ENCODE measurements at places on chromosomes 7 and 10.

DNA sequence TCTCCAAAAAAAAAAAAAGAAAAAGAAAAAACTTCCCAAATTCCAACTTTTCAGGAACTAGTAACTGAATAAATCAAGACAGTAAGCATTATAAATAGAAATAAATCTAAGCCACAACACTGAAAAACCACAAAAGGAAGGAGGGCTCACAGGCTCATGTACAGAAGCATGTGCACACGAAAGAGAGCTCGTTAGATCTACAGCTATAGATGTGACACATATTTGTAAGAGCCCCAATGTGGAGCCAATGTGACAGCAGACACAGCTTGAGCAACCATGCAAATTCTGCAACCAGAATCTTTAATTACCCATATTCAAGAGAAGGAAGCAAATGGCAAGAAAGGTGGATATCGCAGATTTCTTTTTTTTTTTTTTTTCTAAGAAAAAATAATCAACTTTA is 94.7 kb downstream of the SORBS1 start:
- DNase-seq: no peak

DNA sequence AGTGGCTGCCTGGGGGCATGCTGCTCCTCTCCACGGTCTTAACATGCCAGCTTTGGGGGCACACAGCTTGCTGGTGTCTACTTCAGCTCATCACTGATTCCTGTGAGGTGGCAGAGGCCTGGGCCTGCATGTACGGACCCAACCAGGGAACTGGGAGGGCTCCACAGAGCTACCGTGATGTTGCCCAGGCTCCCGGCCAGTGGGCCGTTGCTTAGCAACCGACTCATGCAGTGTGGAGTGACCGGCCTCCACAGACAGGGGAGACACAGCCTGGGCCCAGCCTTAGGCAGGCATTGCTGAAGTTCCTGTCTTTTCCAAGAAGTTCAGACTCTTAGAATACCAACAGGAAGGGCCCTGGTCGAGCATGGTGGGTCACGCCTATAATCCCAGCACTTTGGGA is 25.8 kb upstream of the SH2B2 start:
- no peak for DNase-seq

DNA sequence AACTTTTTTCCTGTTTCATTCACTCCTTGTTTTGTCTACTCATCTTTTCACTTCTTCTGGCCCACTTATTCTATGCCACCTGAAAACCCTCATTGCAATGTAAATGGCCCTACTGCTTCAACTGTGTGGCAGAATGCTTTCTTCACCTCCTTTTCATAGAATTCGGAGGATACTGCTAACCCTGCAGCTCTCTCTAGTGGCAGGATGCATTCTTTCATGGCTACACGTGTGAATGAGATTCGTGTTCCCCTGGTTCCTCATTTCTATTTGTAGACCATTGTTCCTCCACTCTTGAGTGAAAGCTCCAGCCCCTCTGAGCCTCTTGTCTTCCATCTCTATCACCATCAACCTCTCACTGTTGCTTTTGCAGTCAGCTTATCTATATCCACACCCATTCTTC is 20.9 kb upstream of the CYP26C1 start:
- peak; percentile 63 for DNase-seq

DNA sequence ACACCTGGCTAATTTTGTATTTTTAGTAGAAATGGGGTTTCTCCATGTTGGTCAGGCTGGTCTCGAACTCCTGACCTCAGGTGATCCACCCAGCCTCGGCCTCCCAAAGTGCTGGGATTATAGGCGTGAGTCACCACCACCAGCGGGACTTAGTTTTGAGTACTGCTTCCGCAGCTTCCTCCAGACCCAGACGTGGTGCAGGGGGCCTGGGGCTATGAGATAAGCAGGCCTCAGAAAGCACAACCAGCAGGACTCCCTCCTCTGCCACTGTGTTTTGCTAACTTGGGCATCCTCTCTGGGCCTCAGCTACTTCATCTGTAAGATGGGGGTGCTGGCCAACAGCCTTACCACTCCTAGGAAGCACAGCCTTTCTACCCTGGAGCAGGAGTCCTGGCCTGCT is 37.8 kb downstream of the GOLGA7B start:
- no peak for DNase-seq

- DNase-seq: no peak
Observed at GRCh38 chr7:37225285-37225969, 223.2 kb downstream of the ELMO1 start.

- no peak for DNase-seq
Observed at GRCh38 chr7:25712500-25712899, 439.5 kb upstream of the NFE2L3 start.

- DNase-seq: no peak
Observed at GRCh38 chr7:138303230-138304070, 156.6 kb upstream of the TRIM24 start.

- DNase-seq: no peak
Observed at GRCh38 chr10:34031400-34031799, 696.9 kb upstream of the NRP1 start.

GRCh38 chr7:100483722-100484672 is at the start of gene NYAP1:
Gene NYAP1, plus strand, starts transcription at chr7:100483927. Its CDS starts 1,385 bp downstream, at chr7:100485312.
- peak; percentile 62 for DNase-seq

DNA sequence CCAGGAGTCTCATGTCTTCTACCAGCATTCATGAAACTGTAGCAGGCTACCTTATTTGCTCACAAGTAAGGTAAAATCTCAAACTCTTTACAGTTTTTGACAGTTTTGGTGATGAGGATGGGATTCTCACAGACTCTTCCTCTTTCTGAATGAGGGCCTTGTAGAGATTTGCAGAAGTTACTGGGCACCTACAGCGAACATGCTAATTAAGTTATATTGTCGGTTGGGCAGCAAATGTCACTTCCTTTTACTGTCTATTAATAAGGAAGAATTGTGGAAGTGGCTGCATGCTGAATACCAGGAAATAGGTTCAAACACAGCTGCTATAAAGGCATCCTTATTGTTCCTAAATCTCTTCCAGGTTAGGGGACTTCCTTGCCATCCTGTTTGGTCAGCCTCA is 189.6 kb downstream of the DNAJC1 start:
- DNase-seq: no peak

GRCh38 chr10:35998026-35998425 is 355.9 kb upstream of the FZD8 start:
- no peak for DNase-seq

DNA sequence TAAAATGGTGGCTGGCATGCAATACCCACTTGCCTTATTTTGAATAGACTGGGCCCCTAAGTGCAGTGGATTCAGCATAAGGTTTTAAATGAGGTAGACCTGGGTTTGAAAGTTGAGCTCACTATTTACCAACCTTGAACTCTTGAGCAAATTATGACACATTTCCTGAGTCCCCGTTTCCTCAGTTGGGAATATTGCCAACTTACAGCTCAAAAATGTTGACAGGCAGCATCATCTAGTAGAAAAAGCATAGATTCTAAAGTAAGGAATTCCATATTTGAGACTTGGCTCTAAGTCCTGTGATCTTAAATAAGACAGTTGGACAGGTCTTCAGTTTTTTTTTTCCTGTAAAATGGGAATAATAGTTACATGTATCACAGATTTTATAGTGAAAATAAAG is 305.5 kb downstream of the ACTR3B start:
- no peak for DNase-seq

GRCh38 chr10:110529596-110530011 is 31.9 kb downstream of the DUSP5 start:
- DNase-seq: no peak

- DNase-seq: peak; percentile 54
Observed at GRCh38 chr10:102770108-102770482, 26.3 kb downstream of the WBP1L start.

DNA sequence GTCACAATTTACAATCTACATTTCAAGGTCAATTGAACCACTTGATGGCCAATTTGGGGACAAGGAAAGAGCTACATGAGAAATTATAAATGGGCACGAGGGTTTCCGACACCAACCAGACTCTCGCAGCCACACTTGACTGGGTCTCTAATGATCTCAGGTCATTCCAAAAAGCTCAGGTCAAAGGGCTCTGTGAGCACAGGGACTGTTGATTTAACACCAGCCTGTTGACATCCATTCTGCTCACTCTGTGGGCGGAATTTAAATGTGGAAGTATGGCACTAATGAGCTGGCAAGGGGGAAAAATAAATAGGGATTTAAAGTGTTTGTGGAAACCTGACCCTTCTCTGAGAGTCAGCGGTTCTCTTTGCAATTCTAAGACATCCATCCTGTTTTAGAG is 810.7 kb upstream of the AUTS2 start:
- no peak for DNase-seq

GRCh38 chr10:37865957-37866803 is 8.8 kb upstream of the ZNF248 start:
- DNase-seq: no peak

- no peak for DNase-seq
Observed at GRCh38 chr7:106566196-106566595, 94.8 kb downstream of the CCDC71L start.

DNA sequence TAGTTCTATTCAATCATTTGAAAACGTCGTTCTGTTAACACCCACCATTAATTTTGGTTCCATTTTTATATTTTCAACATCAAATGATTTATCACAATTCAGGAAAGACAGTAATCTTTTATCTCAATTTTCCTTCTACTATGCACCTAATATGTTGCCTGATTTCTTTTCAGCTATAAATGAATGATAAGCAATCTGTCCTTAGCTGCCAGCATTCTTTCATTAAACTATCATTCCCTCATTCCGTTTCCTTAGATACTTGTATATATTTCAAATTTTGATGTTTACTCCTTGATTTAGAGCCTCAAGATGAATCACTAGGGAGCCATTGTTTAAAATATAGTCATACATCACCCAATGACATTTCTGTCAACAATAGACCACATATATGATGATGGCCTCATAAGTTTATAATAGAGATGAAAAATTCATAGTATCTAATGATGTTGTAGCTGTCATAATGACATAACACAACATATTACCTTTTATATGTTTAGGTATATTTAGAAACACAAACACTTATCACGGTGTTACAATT is 661.7 kb downstream of the IPMK start:
- DNase-seq: no peak

- peak; percentile 24 for DNase-seq
Observed at GRCh38 chr7:155356323-155357105, 58.8 kb downstream of the INSIG1 start.

GRCh38 chr10:3067118-3067858 is at the start of gene PFKP:
Gene PFKP, plus strand, starts transcription at chr10:3067548. Its CDS starts 48 bp downstream, at chr10:3067596.
- DNase-seq: peak; percentile 27

DNA sequence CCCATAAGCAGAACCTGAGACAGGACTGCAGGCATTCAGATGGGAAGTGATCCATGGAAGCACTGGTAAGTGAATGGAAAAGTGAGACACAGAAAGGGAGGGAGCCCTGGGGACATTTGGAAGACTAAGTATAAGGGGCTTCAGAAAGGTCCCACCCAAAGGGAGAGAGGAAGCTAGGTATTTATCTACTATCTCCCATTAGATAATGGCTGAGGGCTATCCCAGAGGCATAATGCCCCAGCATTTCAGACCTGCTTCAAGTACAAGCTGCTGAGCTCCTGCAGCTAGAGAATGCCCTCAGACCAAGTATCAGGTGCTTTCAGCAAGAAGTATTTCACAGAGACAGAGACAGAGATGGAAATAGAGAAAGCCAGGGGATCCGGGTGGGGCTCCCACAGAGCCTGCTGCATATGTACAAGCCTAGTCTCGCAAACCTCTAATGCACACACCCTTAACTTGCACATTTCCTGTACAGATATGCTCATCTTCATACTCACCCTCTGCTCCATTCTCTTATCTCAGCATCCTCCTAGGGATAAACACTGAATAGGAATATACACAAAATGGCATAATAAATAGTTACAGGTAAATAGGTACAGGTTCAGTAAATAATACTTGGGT is 20.2 kb downstream of the KDM7A start:
- peak; percentile 24 for DNase-seq

GRCh38 chr7:82723411-82723810 is 279.8 kb upstream of the CACNA2D1 start:
- DNase-seq: no peak

- DNase-seq: no peak
Observed at GRCh38 chr10:36181426-36182178, 539.5 kb upstream of the FZD8 start.

DNA sequence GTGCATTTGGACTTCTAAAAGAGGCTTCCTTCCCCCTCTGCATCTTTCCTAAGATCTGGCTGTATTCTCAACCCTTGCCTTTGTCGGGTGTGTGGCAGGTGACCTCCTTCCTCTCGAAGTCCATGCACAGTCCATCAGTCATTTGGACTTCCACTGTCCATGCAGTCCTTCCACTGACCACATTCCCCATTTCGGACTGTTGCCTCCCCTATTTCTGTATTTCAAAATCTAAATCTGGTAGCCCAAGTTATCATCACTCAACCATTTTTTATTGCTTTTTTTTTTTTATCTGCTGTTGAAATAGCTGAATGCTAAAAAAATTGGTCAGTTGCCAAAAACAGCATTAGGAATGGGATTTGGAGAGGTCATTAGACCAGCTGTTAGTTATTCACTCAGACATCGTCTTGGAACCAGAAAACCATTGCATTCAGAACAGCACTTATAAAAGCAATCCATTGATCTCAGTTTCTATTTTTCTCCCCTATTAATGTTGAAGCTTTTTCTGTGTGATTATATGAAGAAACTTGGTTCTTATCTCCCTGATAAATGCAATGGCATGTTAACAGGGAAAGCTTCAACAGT is 575.6 kb downstream of the KIF20B start:
- no peak for DNase-seq

DNA sequence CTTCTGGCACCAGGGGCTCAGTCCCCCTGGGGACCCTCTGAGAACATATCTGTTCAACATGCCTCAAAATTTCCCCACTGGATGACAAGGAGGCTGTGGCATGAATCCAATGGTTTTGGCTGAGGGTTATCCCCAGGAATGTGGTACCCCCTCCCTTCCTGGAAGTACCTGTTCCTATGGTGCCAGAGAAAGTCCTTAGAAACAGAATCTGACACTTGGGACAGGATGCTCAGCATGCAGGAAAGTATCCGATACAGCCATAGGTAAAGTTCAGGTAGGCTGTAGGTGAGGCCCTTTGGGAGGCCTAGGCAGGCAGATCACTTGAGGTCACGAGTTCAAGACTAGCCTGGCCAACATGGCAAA is 42.7 kb upstream of the A1CF start:
- DNase-seq: no peak

- DNase-seq: no peak
Observed at GRCh38 chr7:30369879-30370278, 85.5 kb downstream of the ZNRF2 start.

DNA sequence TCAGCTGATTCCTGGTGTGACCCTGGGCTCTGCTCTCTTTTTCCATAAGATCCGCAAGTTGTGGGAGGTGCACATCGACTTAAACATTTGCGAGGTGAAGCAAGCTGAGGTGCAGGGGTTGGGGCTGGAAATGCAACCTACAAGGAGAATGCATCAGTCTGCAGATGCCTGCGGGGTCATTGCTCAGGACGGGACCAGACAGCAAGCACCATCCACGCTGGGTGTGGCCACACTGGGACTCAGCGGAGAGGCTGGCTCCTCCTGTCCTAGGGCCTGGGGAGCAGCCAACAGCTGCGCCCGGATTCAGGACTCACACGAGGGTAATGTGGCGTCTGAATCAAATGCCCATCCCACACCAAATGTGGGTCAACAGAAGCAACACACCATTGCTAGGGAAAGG is 33.8 kb downstream of the STK32C start:
- DNase-seq: no peak

- no peak for DNase-seq
Observed at GRCh38 chr10:24091256-24091655, 117.7 kb upstream of the KIAA1217 start.

GRCh38 chr7:100485471-100485876 is 1.7 kb downstream of the NYAP1 start:
- DNase-seq: no peak

All from hematopoietic multipotent progenitor cell treated with erythropoietin and hydrocortisone succinate and interleukin-3 and kit ligand, for 8 days (in vitro differentiated cells).